Stimulated activated CD4-positive, alpha-beta T cell treated with anti-CD3 and anti-CD28 coated beads, Interleukin-1b, Interleukin-23, amount 100 ng/mL, for 4 hours (primary cell): ENCODE measurements at places on chromosomes 4 and X.

DNA sequence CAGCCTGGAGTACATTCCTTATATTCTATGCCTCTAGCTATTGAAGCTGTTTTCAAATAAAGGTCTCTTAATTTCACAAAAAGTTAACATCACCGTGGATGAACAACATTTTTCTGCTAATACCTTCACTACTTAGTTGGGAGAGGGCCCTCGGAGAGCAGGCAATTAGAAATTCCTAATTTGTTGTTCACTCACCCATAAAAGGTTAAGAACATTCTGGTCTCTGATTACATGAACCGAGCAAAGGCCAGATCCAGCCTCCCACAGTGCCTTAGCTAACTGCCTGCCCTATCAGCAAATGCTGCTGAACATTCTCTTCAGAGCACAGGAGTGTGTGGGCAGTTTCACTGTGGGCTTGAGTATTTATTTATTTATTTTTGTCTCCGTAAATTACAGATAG, 36.0 kb upstream of the TTC29 start:
- DNase-seq: no peak

GRCh38 chr4:2652415-2653160, 103.5 kb downstream of the TNIP2 start:
- no peak for DNase-seq

DNA sequence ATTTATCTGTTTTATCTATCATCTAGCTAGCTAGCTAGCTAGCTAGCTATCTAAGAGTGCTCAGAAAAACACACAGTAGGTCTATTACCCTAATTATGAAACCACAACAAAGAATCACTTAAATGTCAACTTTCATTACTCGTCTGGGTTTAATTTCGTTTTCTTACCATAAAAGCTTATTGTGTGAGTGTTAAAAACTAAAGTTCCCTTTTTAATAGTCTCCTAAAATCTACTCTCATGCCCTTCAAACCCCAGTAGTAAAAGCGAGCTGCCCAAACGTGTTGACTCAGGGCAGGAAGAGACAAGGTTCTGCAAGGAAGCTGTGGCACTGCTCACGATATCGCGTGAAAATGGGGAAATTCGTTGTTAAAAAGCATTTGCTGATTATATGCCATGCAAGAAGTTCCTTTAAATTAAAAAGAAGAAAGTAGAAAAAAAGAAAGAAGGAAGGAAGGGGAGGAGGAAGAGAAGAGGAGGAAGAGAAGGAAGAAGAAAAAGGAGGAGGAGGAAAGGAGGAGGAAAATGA, 595 bp downstream of the MBNL3 start:
- no peak for DNase-seq

DNA sequence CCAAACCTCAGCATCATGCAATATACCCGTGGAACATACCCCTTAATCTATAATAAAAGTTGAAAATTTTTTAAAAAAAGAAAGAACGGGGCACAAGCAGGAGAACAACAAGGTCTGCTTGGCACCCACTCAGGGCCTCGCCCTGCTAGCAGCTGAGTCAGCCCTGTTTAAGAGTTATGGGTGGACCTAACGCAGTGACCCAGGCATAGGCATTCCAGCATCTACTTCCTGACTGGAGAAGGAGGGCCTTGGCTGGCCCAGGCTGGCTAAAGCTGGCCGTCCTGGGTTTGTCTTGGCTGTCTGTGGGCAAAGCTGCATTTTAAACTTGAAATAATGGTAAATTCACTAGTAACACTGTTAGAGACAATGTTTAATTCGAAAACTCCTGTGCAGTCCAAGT, 236.7 kb upstream of the PGRMC2 start:
- no peak for DNase-seq
